ENCODE measurements at places on chromosomes 1 and 21. TPM values are rescaled to one million over a fixed set of nuclear protein-coding genes. Genes with fewer than 3 reads are reported as not detected.
A peak's percentile ranks its signal among the peaks of the same experiment; 100 is the strongest.

The KRTAP10-11 gene
- total RNA-seq: not detected

- no peak for DNase-seq
These were observed 42.1 kb upstream of the NEGR1 start for GRCh38 chr1:72324451-72324850.

- DNase-seq: no peak
These were observed 53.3 kb upstream of the FAM89A start for GRCh38 chr1:231093156-231093922.

The CYP4A22 gene
- total RNA-seq: not detected

DNA sequence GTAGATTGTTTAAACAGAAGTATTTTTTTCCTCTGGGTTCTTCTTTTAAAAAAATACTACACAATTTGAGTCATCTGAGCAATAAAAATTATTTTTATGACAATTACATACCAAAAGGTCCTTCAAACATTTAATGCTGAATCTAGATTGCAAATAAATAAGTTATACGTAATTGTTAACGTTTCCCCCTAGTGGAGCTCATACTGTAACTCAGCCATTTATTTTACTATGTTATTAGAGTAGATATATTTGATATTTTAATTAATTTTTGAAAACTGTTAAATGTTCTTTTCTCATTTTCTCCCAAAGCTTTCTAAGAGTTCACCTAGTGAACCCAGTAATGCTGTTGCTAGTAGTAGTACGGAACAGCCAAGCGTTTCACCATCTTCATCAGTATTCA is 33.5 kb downstream of the ZMYM1 start:
- DNase-seq: no peak

The S100B gene
- 3.2 TPM for total RNA-seq

- peak; percentile 33 for DNase-seq
These were observed 1.4 kb downstream of the NUCKS1 start for GRCh38 chr1:205748403-205749233.

The SORT1 gene
- total RNA-seq: 34.0 TPM

DNA sequence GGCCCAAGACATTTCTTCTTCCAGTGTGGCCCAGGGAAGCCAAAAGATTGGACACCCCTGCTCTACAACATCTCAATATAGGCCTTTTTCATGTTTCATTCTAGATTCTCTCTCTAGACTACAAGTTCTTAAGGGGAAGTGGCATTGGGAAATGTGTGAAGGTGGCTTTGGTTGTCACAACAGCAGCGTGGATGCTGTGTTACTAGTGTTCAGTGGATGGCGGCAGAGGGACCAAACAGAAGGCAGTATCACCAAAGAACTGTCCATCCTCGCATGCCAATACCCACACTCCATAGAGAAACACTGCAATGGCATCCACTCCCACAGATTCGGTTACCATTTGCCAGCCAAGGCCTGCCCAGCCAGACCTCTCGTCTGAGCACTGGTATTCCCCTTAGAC is 24.3 kb upstream of the IFNAR2 start:
- DNase-seq: no peak

GRCh38 chr1:154141240-154141639 is 13.6 kb downstream of the NUP210L start:
- peak; percentile 68 for DNase-seq

DNA sequence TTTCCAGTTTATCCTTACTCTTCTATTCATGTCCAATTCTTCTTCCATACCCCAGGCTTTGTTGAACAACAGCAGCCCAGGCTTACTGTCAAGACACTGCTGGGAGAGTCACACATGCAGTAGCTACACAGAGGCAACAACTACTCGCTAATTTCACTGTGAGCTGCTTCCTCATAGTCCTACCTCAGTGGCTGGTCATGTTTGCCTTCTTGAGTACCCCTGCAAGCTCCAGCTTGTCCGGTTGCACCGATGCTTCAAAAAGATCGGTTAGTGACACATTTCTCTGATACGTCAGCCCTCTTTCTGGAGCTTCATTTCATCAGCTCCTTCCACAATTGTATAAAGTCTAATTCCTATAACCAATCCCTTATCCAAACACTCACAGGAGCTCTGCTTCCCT is 246.7 kb upstream of the NFIA start:
- no peak for DNase-seq

The ADGRB2 gene
- 3.0 TPM for total RNA-seq

The CDK18 gene
- total RNA-seq: 11.1 TPM

DNA sequence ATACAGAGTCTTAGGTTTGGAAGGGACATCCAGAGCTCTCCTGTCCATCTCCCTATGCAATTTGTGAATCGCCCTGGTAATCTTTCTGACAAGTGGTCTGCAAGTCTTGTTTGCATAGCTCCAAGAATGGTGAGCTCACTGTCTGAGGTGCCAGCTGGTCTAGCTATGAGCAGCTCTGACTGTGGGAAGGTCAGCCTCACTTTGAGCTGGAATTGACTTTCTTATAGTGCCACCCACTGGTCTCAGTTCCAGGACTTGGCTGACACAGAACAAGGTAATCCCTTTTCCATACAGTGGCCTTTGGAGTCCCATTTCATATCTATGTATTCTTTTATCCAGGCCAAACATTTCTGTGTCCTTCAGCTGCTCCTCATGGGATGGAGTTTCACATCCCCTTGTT is 95.6 kb upstream of the C8B start:
- no peak for DNase-seq

DNA sequence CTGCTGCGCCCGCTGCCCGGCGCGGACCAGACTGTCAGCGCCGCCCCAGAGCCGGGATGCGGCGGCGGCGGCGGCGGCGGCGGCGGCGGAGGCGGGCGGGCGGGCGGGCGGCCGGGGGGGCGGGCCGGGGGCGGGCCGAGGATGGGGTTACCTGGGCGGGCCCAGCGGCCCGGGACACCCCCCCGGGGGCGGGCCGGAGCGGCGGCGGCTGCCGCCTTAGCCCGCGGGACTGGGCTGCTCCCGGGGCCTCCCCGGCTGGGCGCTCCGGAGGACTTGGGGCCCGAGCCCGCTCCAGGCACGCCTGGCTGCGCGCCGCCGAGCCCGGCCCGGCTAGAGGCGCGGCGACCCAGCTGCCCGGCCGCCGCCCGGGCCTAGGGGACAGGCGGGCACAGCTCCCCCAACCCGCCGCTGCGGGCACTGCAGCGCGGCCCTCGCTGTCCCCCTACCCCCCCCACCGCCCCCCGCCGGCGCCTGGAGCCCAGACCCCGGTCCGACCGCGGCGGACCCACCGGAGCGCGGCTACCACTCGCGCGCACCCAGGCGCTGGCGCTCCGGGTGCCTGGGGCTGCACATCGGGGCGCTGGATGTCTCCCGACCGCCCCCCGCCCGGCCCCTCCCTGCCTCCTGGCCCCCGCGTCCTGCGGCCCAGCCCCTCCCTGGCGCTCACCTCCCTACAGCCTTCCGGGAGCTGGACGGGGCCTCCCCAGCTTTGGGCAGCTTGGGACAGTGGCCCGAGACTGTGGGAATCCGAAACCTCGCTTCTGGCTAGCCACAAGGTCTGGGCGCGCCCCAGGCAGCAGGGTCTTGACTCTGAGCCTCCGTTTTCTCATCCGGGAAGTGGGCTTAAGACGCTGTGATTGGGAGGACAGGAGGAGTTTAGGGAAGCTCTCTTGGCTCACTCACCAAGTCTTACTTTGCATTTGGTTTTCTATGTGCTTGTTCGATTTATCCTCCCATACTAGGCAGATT is at the start of gene WNT4:
TSS of gene WNT4 (minus strand) at position 33 of the 969 bp plus-strand sequence. CDS start 175 bp downstream, outside the sequence.
- peak; percentile 45 for DNase-seq

GRCh38 chr1:174022080-174022975 is at the start of gene RC3H1:
Gene RC3H1 (minus strand): TSS chr1:174022357. CDS start chr1:173992985, 29,372 bp downstream.
- DNase-seq: peak; percentile 93

DNA sequence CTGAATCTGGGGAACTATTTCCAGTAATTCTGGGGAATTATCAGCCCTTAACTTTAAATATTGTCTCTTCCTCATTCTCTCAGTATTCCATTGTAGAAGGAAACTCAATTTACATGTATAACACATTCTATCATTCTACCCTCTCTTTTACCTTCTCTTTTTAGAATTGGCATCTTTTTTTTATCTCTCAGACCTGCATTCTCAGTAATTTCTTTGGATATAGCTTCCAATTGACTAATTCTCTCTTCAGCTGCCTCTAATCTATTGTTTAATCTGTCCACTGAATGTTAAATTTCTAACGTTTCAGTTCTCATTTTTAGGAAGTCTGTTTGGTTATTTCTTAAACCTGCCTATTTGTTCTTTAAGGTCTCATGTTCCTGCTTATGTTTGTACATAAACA is 33.0 kb downstream of the MAB21L3 start:
- DNase-seq: no peak

GRCh38 chr1:6459850-6460265 is 6.1 kb downstream of the TNFRSF25 start:
- no peak for DNase-seq

GRCh38 chr1:163477276-163477830 is 155.6 kb downstream of the NUF2 start:
- DNase-seq: no peak

The ST3GAL3 gene
- total RNA-seq: 35.0 TPM

The TSACC gene
- not detected for total RNA-seq

The FOXJ3 gene
- 54.1 TPM for total RNA-seq

The RUNX1 gene
- 25.8 TPM for total RNA-seq

The C1orf141 gene
- 5.4 TPM for total RNA-seq

GRCh38 chr1:55768327-55768952 is 553.3 kb upstream of the USP24 start:
- DNase-seq: no peak

- no peak for DNase-seq
These were observed 80.7 kb downstream of the GIPC2 start for GRCh38 chr1:78126506-78126905.

- DNase-seq: no peak
These were observed 81.9 kb downstream of the SIM2 start for GRCh38 chr21:36780861-36781260.

DNA sequence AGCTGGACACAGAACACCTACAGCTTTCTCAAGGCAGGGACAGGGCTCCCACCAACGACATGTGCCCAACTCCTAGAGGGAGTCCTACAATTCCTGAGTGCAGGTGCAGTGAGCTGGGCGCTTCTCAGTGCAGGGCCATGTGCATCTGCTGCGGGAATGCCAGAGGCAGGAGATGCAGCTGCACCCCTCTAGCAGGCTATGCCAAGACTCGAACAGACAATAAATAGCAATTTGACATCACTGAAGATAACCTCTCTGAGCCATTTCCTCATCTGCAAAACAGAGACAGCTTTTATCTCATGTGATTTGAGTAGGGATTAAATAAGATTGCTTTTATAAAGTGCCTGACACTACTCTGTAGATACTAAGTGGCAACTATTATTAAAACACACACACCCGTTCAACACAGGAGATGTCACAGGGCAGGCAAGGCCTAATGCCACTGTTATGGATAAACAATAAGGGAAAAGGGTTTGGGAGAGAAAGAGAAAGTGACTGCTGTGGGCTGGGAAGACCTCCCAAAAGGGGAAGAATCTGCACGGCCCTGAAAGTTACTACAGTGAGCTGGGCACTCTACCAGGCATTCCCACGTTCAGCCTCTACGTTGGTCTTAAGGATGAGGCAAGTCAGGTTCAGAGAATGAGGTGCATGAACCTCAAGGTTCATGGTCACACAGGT is 5.7 kb downstream of the SLC9A1 start:
- DNase-seq: no peak

The DMBX1 gene
- total RNA-seq: not detected

The RIPPLY3 gene
- 2.0 TPM for total RNA-seq

The MROH9 gene
- total RNA-seq: not detected

DNA sequence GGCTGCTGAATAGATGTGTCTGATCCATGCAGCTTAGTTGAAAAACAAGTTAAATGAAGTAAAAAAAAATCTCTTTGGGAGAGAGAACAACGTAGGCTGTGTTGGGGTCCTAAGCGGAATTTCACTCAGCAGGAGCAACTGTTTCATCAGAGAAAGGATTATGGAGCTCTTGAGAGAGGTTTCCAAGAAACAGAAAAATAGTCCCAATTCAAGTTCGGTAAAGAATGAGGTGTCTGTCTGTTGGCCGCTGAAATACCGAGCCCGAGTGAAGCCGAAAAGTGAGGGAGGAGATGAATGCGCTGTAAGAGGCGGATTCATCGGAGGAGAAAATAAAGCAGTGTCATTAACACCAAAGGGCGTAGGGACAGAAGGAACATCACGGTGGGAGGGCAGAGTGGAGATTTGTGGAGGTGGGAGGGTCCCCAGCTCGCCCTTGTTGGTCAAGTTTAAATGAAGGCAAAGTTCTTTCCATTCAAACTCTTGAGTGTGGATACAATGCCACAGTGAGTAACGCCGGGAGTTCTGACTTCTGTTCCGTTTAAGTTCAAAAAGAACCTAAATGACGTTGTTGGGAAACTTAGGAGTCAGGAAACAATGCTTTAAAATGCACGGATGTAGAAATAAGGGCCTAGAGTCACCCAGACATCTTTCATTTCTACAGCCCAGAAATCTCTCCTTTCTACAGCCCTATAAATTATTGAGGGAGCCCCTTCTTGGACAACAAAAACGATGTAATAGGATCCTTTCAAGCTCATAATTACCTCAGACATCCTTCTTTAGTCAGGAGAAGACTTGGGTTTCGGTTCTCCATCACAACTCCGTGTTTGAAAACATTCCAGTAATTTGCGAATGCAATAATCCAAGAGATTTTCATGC is 15.6 kb upstream of the SLC45A1 start:
- DNase-seq: no peak

- peak; percentile 30 for DNase-seq
These were observed 110.4 kb downstream of the PPIAL4G start for GRCh38 chr1:148372731-148373130.

The LDLRAD1 gene
- 0.55 TPM for total RNA-seq

The TNFRSF8 gene
- 0.32 TPM for total RNA-seq

GRCh38 chr1:229379846-229380245 is 37.0 kb upstream of the CCSAP start:
- DNase-seq: no peak

DNA sequence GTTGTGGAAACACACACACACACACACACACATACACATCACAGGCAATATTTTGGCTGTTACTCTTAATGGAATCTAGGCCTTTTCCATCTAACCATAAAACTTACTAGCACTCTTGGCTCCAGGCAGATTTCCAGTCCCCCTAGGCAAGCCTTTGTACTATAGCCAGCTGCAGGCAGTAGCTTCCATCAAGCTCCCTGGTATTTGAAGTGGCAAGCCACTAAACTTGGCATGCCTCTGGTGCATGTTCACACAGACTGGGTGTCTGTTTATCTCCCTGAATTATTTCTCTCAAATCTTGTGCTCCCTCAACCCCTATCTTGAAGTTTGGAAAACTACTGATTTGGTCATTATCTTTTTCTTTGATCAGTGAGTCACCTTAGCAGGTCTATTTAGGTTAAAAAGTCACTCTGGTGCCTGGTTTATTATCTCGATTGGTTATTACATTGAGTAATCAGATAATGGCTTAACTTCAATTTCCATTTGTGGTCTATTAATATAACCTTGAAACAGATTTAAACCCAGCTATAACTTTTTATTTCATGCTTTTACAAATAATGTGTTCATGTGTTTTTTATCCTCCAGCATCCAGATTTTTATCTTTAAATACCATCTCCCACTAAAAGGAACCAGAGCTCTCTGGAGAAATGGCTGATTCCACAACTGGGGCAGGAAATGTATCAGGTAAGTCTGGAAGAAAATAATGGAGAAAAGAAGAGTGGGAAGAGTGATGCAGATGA is 2.7 kb upstream of the RBM15 start:
- DNase-seq: no peak
